ENCODE measurements at places on chromosomes 4 and X.

- DNase-seq: no peak
Measured at GRCh38 chr4:140790765-140791164, 34.6 kb upstream of the TBC1D9 start.

DNA sequence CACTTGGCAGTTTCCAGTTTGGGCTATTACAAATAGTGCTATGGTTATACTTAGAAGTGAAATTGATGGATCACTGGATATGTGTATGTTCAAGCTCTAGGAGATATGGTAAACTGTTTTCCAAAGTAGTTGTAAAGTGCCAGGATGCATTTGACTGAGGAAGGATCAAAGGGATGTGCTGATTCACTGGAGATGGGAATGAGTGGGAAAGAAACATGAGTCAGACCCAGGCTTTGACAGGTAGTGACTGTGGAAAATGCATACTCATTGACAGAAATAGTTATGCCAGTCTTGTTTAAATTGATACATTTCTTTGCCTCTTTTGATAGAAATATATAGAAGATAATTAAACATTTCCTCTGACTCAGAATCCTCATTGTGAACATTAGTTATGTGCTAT is 77.9 kb downstream of the CEP135 start:
- no peak for DNase-seq

DNA sequence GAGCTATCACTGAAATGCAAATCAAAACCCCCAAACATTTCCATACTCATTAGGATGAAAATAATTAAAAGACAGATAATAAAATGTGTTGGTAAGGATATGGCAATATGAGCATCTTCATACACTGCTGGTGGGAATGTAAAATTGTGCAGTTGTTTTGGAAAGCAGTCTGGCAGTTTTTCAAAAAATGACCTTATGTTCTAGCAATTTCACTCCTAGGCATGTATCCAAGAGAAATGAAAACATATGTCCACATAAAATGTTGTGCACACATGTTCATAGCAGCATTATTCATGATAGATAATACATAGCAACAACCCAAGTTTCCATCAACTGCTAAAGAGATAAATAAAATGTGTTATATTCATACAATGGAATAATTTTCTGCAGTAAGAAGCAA is 14.8 kb upstream of the GPRASP2 start:
- DNase-seq: no peak

GRCh38 chr4:115687052-115687755 is 573.8 kb upstream of the NDST4 start:
- no peak for DNase-seq

- DNase-seq: no peak
Measured at GRCh38 chrX:152640034-152640818, 2.5 kb downstream of the GABRQ start.

GRCh38 chr4:73732759-73733431 is 7.5 kb upstream of the CXCL8 start:
- DNase-seq: no peak

DNA sequence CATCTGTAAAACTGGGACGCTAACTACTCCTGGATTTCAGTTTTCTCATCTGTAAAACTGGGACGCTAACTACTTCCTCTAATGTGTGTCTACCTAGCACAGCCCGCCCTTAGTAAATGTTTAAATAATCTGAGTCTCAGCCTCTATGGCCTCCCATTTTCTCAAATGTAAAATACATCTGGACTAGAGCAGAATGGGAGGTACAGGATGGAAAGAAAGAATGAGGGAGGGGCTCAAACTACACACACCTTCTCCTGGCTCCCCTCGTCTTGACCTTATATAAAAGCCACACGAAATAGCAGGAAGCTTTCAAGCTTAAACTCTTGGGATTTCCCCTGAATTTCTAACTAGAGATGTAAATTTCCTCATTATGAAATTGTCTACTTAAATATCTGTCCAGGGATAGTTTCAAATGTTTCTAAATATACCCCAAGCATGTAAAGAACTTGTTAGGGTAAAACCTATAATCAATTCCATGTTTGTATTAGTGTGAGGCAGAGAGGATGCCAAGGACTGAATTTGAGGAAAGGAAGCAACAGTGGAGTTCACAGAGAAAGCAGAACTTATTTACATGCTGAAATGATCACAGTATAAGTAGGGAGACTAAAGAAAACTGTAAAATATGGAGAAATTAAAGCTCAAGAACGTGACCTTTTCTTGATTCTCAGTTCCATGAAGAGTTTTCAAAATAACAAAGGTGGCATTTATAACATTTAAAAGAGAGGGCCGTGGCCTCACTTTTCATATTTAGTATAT is 220.0 kb downstream of the NWD2 start:
- DNase-seq: no peak

GRCh38 chr4:74619931-74620702 is 174.2 kb downstream of the BTC start:
- no peak for DNase-seq

DNA sequence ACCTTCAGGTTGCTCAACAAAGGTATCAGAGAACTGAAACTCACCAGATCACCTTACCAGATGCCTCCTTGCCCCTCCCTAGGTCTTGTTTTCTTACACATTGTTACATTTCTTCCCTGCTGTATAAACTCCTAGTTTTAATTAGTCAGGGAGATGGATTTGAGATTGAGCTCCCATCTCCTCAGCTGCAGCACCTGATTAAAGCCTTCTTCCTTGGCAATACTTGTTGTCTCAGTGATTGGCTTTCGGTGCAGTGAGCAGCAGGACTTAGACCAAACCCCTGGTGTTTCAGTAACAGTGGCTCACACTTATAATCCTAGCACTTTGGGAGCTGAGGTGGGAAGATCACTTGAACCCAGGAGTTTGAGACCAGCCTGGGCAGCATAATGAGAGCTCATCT is 42.5 kb upstream of the KLHL8 start:
- no peak for DNase-seq

DNA sequence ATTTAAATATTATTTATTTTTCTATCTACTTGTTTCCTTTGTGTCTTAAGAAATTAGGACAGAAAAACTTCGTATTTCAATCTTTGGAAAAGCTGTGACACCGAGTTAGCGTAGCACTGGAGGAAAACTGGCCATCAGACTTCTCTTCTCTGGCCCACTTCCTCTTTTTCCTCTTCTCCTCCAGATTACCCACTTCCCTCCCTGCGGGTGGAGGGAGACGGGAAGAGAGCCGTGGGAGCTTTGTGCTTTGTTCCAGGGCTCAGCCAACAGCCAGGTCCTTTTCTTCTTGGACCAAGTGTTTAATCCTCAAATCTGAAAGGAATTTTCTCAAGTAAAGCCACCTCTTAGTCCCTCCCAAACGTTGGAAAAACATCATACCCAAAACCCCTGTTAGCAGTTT is 29.7 kb downstream of the OFD1 start:
- no peak for DNase-seq

DNA sequence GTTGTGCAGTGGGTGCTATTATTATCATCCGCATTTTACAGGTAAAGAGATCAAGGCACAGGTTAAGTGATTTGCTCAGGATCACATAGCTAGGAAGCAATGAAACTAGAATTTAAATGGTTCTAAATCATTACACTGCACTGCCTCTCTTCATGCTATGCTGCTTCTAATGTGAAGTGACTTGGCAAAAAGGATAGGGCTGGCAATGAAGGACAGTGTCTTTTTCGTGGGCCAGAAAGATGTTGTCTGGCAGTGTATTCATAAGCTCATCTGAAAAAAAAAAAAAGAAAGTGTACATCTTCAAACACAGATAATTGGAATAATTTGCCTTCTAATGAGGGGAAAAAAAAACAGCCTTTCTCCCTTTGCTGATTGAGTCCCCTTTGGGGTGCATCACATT is 132.2 kb upstream of the FUNDC1 start:
- no peak for DNase-seq

- no peak for DNase-seq
Measured at GRCh38 chr4:113584407-113585150, 177.0 kb downstream of the CAMK2D start.

- DNase-seq: peak; percentile 37
Measured at GRCh38 chr4:6404611-6405396, 67.6 kb downstream of the PPP2R2C start.

DNA sequence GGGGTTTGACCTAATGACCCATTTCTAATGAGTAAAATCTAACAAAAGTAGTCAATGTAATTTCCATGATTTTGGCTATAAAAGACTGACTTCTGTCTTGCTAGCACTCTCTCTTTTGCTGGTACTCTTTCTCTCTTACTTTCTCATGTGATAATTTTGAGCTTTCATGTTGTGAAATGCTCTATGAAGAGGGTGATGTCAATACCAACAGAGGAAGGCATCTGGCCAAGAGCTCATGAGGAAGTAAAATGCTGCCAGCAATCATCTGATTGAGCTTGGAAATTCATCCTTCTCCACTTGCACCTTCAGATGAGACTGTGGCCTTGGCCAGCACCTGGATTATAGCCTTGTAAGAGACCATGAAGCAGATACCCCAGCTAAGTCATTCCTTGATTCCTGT is 347.7 kb downstream of the HS3ST1 start:
- DNase-seq: no peak

- no peak for DNase-seq
Measured at GRCh38 chrX:21658152-21658737, at the start of gene KLHL34. Gene KLHL34 (minus strand): TSS chrX:21658330. CDS start chrX:21657788, 542 bp downstream.

DNA sequence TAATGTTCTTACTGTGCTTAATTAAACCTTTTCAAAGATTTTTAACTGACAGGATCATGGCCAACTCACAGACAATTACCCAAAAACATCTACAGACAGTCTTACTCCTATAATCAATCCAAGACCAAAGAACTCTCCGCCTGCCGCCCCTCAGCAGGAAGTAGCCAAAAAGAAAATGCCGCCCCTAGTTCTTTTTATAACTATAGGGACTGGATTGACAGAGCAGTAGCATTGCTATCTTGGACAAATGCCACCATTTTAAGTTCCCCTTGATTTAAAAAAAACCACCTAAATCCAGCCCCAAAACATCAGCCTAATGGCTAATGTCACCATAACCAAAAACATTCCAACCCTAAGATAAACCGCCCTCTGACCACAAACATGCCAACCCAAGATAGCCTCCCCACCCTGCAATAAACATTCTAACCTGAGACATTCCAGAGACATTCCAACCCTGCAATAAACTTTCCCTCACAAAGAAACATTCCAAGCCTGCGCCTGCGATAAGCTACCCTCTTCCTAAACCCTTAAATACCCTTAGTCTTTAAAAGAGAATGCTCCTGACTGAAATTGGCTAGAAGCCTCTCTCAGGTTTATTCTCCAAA is 77.0 kb downstream of the COQ2 start:
- no peak for DNase-seq

Data from DMS79 (cell line).